ENCODE measurements at places on chromosomes 1 and 21. TPM values are rescaled to one million over a fixed set of nuclear protein-coding genes. Genes with fewer than 3 reads are reported as not detected.

DNA sequence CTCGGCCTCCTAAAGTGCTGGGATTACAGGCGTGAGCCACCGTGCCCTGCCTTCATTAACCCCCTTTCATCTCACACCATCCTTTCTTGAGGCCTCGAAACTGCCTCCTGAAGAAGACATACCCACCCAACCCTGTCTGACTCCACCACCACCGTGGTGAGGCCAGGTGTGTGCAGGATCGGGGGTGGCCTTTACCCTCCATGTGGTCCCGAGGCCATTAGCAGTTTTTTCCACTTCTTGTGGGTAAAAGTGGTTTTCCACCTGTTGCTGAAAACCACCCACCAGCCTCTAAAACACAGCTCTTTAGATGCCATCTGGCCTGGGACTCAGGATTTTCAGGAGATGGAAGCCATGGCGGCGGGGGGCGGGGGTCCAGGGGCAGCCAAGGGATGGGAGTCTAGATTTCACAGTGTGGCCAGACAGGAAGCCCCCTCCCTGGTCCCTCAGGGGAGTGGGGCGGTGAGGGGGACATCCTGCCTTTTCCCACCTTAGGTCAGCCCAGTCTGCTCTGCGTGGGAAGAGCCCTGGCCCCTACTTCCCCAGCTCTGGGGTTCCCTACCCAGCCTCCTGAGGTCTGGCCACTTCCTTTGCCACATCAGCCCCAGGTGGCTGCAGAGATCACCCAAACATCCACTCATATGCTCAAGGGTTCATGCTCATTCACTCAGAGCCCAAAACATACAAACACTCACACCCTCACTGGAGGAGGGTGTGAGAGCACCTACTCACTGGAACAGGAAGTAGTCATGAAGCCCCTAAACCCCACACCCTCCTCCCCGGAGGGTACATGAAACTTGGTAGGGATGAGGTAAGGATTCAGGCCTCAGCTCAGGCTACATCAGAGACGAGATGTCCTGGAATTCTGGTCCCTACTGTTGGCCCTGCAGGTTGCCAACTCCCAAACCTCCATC is 2.3 kb downstream of the FGR start:
- DNase-seq, result no peak

DNA sequence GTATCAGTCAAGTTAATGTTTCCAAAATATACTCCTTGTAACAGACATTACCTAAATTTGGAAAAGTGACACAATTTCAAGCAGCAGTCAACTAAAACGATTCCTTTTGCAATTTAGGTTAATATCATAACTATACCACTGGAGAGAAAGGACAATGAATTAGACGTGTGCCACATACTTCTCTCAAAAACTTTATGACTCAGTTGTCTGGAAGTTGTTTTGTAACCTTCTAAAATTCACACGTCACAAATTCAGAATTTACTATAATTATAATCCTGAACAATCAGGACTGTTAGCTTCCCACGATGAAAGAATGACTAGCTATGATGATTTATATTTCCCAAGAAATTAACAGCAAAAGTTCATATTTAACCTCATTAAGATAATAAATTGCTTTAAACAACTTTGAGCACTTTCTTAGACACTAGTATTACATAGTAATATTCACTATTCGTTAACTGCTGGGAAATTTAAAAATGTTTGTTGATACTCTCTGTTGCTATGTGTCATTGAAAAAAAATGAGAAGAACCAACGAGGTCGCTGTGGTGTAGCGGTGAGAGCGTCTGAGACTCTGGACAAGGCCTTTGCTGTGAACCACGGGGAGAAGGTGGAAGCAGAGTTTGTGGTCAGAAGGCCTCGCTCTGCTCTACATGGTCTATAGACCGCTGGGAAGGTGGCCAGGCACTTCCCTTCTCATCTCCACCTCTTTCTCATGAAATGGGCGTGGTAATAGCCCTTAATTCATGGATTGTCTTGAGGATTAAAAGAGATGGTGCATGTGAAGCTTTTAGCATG is 27.9 kb upstream of the BATF3 start:
- DNase-seq, result no peak

DNA sequence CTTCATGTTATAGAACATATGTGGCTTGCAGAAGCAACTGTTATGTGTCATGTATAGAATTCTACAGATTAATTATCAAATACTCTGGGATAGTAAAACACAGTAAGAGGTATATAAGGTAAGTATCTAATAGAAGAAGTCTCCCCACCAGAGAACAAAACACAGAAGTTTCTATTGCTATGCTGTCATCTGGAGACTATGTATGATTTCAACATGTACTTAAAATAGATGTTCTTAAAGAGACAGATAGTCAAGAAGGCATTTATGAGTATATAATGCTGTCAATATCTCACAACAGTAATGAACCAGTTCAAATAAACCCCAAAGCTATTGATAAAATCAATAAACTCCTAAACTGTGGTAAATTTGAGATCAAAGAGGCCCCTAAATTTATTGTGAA is 8.1 kb upstream of the ADCY10 start:
- no peak for DNase-seq

DNA sequence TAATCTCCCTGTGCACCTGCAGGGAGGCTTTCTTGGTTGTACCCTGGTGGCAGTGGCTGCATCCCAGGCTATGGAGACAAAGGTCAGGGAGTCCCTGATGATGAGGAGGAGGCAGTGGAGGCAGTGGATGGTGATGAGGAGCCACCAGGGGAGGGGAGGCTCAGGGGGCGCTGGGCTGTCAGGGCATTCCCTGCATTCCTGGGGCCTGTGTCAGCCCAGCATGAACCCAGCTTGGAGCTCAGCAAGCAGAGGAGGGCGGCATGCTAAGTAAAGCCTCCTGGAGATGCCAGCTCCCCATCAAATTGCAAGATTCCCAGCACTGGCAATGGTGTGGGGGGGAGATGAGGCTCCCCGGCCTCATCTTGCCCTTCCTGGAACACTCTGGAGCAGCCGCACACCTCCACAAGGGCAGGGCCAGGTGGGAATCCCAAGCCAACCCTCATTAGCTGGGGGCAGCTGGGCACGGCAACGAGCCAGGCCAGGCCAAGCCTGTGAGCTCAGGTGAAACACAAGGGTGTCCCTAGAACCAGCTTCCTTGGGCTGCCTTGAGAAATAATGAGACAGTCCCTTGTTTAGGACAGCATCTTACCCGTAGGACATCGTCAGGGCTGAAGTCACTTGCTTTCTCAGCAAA is 469.5 kb downstream of the MATN1 start:
- DNase-seq, result no peak

DNA sequence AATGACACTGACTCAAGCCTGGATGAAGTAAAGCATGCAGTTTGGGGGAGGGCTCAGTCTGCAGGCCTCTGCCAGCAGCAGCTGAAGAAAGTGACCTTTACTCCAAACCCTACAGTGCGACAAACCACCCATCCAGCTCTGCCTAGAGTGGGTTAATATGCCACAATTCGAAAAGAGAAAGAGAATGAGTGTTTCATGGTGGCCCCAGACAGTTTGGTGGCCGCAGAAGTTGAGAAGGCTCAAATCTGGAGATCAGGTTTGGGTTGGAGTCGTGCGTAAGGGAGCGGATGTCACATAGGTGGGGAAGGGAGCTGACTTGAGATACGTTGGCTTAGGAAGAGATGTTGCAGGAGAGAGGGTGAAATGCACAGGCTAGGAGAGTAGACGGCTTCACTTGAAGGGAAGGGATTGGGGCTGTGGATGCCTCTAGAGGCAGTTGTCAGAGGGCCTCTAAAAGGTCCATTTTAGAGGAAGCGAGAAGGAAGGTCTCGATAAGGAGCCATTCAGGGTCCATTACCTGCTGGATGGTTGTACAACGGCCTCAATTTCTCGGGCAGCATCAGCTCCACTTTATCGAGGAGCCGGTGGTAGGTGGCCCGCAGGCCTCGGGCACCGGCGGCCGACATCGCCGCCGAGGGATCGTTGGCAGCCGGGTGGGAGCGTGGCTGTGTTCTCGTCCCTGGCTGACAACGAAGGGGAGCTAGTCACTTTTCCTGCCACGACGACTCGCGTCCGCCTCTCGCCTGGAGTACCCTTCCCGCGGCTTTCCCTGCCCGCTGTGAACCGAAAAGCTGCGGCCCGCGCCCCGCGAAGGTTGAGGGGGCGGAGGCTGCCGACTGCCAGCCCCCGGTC is 1.0 kb upstream of the DCAF6 start:
- DNase-seq, result no peak

OPTC gene
- not detected for total RNA-seq

ASCL5 gene
- not detected for total RNA-seq

All from breast epithelium (tissue), 4 donors.